ENCODE measurements at places on chromosomes 7 and 10.

DNA sequence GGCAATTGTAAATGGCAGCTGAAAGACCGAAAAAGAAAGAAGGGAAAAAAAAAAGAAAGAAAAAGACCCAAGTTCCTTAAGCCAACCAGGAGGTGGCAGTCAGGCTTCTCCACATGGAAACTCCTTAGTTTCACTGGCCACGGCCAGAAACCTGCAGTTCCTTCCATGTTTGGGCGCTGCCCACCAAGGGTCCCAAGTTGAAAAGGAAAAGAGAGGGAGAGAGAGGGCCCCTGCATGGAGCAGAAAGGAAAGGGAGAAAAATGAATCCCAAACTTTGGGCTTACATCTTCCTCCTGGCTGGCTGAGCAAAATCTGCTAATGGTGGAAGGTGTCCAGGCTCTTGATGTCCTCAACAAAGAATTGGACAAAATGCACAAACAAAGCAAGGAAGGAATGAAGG, 31.8 kb upstream of the ABCA13 start:
- DNase-seq, result no peak

DNA sequence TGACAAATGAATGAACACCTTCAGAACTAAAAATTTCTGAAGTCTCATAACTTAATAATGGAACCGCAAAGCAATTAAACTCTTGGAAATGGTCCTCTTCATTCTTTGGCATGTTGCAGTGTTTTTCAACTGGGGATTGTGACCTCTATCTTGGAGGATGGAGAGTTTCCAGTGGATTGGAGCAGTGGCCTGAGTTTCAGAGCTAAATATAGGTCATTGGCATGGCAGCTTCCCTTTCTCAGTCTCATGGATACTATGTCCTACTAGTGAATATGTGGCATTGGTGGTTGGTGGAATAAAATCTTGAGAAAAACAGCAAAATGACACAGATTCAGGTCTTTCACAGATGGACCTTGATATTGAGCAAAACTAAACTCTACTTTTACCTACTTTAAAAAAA, 24.1 kb upstream of the EPC1 start:
- DNase-seq, result no peak

DNA sequence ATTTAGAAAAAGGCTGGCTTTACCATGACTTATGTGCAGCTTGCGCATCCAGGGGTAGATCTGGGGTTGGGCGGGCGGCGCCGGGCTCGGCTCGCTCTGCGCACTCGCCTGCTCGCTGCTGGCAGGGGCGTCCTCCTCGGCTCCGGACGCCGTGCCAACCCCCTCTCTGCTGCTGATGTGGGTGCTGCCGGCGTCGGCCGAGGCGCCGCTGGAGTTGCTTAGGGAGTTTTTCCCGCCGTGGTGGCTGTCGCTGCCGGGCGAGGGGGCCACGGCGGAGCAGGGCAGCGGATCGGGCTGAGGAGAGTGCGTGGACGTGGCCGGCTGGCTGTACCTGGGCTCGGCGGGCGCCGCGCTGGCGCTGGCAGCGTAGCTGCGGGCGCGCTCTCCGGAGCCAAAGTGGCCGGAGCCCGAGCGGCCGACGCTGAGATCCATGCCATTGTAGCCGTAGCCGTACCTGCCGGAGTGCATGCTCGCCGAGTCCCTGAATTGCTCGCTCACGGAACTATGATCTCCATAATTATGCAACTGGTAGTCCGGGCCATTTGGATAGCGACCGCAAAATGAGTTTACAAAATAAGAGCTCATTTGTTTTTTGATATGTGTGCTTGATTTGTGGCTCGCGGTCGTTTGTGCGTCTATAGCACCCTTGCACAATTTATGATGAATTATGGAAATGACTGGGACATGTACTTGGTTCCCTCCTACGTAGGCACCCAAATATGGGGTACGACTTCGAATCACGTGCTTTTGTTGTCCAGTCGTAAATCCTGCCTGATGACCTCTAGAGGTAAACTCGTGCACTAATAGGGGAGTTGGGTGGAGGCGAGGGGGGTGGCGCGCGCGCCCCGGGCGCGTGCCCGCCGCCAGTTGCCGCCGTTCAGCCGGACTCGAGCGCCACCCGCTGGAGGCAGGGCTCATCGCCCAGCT, at the start of gene HOXA5:
HOXA5 (minus strand) TSS at position 659 of the 927 bp plus-strand sequence; CDS start at position 585, 74 bp downstream.
- no peak for DNase-seq

GRCh38 chr10:97101166-97101940, 84.4 kb downstream of the SLIT1 start:
- no peak for DNase-seq

DNA sequence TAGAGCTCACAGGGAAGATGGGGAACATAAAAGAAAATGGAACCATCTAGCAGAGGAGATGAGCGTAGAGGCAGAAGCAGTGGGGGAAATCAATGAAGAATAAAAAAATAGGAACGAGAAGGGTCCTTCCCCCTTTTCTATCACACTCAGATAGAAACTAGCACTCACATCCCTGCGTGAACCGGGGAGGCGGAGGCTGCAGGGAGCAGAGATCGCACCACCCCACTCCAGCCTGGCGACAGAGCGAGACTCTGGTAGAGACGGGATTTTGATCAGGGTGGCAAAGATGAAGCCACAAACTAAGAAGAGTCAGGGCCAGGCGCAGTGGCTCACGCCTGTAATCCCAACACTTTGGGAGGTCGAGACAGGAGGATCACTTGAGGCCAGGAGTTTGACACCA, 64.7 kb upstream of the ECHDC3 start:
- DNase-seq, result no peak

DNA sequence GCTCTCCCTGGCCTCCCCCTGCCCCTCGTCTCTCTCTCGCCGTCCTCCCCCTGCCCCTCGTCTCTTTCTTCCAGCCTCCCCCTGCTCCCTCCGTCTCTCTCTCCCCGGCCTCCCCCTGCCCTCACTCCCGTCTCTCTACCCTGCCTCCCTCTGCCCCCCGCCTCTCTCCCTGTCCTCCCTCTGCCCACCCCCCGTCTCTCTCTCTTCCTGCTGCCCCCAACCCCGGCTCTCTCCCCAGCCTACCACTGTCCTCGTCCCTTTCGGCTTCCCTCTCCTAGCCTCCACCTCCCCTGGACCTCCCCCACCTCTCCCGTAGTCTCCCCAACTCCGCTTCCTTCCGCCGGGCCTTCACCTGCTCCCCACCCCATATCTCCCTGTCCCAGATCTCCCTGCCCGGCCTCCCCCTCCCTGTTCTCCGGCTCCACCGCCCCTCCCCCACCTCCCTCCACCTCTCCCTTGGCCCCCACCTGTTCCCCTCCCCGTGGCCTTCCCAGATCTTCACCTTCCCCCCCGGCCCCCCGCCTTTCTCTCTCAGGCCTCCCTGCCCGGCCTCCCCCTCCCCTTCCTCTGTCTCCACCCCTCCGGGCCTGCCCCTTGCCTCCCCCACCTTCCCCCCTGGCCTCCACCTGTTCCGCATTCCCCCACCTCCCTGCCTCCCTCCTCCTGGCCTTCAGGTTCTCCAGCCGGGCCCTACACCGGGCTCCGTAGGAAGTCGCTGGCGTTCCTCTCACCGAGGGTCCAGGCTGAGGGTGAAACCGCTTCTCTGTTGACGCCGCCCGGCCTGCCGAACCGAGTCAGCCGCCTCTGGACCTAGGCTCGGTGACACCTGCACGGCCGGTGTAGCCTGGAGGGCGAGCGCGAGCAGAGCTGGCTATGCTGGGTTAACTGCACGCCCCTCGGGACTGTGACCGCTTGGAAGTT, 1.2 kb downstream of the GET4 start:
- DNase-seq, result no peak

DNA sequence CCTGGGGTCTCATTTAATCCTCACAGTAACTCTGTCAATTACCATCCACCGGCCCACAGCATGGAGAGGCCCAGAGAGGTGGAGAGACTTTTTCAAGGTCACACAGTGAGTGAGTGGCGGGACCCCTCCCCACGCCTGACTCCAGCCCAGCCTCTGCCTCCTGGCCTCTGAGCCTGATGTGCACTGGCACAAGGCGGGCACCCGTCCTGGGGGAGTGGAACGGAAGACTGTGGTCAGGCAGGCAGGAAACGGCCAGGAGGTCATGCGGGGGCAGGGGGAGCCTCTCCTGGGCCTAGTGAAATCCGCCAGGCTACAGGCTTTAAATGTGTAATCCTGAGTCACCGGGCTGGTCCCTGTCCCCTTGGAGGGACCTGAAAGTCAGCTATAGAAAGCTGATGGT, 32.2 kb downstream of the ZCCHC24 start:
- DNase-seq, result no peak

DNA sequence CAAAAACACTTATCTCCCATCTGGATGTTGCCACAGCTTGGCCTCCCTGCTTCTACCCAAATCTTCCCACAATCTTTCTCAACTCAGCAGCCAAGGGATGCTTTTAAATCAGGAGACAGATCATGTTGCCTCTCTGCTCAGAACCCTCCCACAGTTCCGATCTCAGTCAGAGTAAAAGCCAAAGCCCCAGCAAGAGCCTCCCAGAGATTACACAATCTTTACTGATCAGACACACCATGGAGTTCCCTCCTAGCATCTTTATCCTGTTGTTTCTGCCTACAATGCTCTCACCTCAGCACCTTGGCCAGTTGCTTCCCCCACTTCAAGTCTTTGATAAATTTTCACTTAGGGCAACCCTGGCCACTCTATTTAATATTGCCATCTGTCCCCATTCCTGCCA, 41.9 kb upstream of the ZNF33B start:
- no peak for DNase-seq

DNA sequence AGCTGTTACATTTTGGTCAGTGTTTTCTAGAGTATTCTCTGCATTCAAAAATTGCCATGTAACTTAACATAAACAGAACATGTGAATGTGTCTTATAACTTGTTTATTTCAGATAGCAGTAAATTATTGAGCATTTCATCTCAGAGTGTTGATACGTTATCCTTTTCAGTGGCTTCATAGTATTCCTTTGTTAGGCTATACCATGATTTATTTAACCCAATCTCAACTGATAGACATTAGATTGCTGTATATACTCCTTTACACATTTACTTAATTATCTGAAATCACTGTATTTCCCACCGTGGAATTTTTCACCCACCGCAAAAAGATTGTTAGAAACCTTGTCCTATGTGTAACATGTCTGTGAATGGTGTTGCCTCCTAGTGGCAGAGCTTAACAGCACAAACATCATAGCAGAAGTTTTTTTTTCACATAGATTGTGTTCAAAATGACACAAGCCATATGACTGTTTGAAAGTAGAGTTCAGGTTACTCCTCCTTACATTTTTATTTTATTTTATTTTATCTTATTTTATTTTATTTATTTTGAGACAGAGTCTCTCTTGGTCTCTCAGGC, 21.4 kb downstream of the SLF2 start:
- DNase-seq, result no peak

All from activated T-cell treated with anti-CD3 and anti-CD28 coated beads for 48 hours (primary cell).